Memory B cell (primary cell): ENCODE measurements at places on chromosomes 13 and 19.

- DNase-seq = no peak
These were observed 2.2 kb upstream of the ARHGEF18 start for GRCh38 chr19:7346488-7346971.

DNA sequence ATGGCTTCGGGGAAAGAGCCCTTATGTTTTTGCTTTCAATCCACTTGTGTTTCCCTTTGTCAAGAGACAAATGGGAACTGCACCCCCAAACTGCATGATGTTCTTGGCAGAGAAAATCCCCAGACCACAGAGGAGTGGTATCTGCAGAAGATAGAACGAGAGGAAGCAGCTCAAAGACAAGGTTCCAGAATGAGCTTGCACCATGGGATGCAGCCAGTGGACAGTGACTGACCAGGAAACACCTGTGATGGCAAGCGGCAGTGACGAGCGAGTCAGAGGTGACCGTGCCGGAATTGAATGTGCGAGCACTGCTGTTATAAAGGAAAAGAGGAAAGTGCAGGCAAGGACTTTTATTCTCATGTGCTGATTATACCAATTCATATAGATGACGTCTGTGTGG lies 46.3 kb downstream of the IRS2 start:
- no peak for DNase-seq

DNA sequence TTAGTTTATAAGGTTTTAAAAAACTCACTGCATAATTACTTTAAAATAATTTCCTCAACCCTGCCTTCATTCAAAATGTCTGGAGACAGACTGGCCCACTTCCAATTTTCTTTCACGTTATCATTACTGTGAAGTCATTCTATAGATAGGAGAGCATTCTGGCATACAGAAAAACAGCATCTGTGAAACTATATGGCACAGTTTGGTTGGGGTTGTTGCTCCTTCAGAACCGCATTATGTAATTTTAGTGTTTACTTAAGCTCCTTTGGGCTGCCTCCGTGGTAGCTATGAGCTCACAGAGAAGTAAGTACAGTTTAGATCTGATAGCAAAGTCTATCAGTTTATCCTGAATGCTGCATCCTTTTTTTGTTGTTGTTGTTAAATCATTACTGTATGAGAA lies 104.3 kb downstream of the KCNRG start:
- no peak for DNase-seq

- DNase-seq = no peak
These were observed 15.2 kb upstream of the ZNF543 start for GRCh38 chr19:57305056-57305455.

DNA sequence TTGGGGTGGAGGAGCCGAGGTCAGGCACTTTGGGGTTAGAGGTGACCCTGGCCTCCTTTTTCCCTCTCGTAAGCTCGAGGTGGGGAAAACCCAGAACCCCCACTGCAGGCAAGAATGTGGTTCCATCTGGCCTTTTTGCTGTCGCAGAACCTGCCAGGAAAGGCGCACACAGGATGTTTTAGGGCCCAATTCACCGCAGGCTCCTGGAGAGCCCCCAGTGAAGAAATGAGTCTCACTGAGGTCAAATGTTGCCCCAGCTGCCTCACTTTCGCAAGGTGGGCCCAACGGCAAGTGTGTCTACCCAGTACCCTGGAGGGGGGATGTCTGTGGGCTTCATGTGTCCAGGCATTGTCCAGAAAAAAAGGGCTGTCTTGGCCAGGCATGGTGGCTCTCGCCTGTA lies 61.8 kb downstream of the PEX11G start:
- DNase-seq = no peak

DNA sequence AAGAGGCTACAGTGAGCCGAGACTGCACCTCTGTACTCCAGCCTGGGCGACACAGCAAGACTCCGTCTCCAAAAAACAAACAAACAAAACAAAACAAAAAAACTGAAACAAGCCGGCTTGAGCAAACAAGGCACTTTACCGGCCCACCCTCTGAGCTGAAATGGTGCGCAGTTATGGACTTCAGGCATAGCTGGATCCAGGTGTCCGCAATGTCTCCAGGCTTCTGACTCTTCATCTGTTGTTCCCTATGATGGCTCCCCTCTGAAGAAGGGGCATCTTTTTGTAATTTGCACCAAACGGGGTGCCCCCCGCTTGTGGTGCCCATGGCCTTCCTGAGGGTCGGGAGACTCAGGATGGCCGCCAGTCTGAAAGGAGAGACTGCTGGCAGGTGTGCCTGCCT lies 6.2 kb downstream of the C2CD4C start:
- DNase-seq = no peak

GRCh38 chr13:32135655-32136054 lies 104.1 kb downstream of the FRY start:
- no peak for DNase-seq

DNA sequence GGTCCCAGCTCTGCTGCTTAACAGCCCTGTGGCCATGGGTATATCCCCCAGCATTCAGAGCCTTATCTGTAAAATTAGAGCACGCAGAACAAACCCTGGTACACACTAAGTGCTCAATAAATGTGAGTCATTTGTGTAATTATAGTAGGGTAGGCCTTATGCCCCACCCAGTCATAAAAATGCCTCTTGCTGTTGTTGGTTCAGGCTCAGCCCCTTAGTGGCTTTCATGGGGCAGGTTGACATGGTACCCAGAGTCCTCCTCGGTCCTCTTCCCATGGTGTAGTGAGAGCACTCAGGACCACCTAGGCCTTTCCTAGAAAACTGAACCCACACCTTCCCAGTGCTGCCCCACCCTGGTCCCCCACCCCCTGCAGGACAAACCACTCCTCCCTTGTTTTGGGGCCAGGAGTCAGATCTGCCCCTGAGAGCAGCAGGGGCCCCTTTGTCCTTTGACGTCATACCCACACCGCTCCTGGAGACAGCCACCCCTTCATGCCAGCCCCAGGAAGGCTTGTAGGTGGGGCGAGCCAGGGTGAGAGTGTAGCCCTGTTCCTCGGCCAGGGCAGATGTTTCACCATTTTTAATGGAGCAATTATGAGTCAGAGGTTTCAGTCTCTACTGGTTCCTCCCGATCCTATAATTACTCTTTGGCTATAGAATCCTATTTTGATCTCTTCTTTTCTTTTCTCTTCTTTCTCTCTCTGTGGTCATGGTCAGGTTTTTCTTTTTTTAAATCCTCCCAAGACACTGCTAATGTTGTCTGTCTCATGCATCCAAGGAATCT lies 36.8 kb downstream of the ACTN4 start:
- no peak for DNase-seq

DNA sequence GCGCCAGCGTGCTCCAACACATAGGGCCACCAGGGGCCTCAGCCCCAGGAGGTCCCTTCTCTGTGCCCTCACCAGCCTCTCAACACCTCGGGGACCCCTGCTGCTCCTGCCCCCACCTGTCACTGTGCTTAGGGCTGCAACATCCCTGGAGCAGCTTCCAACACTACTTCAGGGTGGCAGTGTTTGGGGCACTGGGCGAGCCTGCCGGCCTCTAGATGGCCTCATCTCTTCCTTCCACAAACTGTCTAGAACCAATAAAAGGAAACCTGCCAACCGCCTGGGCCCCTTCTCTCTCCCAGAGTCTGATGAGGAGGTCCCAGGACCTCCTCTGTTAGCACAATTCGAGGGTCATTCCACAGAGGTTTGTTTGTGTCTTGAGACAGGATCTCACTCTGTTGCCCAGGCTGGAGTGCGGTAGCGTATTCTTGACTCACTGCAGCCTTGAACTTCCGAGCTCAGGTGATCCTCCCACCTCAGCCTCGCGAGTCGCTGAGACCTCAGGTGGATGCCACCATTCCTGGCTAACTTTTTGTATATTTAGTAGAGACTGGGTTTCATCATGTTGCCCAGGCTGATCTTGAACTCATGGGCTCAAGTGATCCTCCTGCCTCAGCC lies 10.1 kb upstream of the SHD start:
- DNase-seq = no peak

- no peak for DNase-seq
These were observed 954 bp upstream of the STK24 start for GRCh38 chr13:98577836-98578285.

DNA sequence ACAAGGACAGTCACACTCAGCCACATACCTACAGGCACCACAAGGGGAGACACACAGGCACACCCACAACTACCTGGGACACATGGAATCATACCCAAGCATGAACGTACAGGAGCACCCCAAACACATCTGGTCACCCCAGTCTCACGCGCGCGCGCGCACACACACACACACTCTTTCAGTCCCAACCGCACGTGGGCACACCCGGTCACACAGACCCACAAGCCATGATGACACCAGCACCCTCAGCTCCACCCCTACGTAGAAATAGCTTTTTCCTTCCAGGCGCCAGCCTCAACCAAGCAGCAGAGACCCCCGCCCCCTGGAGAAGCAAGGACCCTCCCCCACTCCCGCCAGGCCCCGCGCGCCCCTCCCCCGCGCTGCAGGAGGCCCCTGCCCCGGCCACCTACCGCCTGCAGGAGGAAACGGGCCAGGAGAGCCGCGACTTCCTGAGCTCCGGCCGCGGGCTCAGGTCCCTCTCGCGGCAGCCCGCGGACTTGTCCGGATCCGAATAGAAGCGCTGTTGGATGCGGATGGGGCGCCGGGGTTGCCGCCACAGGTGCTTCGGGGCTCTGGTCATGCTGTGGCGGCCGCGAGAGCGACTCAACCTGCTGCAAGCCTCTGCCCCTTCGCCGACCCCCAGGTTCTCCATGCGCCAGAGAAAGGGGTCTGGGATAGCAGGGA lies 6.4 kb upstream of the PDE4C start:
- DNase-seq = no peak

DNA sequence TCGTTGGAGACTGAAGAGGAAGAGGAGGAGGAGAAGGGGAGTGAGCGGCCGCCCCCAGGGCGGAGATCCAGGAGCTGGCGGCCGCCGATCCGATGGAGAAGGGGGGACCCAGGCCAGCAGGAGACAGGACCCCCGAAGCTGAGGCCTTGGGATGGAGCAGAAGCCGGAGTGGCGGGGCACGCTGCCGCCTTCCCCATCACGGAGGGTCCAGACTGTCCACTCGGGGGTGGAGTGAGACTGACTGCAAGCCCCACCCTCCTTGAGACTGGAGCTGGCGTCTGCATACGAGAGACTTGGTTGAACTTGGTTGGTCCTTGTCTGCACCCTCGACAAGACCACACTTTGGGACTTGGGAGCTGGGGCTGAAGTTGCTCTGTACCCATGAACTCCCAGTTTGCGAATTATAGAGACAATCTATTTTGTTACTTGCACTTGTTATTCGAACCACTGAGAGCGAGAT lies 1.8 kb downstream of the GADD45B start:
- no peak for DNase-seq

- no peak for DNase-seq
These were observed 16.4 kb downstream of the CARM1 start for GRCh38 chr19:10887616-10888367.

DNA sequence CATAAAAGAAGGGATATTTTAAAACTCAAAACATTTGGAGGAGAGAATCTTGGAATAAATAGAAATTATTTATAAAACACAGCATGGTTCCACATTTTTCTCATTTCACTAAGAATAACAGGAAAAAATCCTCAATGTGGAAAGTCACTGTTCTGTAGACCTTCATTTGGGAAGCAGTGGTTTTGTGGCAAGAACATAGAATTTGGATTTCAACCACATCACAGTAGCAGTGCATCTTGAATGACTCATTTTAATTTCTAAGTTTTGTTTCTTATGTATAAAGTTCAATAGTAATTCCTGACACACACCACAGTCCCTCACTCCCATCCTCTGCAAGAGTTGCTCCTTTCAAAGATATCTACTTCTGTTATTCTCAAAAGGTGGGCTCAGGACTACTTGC lies 264.0 kb downstream of the ENOX1 start:
- DNase-seq = no peak

GRCh38 chr19:55094456-55095259 lies 19.0 kb downstream of the EPS8L1 start:
- no peak for DNase-seq

DNA sequence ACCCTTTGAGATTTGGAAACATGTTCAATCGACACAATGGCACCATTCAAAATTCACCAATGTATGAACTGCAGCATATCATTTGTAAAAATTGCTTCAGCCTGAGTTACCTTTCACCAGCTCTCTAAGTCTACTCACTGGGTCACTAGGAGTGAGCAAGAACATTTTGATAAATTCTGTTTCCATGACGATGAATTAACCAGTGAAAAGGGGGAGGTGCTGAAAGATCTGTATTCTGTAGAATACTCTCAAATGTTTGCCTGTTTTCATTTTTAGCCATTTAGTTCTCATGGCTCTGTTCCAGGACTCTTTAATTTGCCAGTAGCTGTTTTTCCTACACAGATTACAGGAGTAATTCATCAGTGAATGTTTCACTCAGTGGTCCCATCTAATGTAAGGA lies 883.4 kb downstream of the DIAPH3 start:
- no peak for DNase-seq

DNA sequence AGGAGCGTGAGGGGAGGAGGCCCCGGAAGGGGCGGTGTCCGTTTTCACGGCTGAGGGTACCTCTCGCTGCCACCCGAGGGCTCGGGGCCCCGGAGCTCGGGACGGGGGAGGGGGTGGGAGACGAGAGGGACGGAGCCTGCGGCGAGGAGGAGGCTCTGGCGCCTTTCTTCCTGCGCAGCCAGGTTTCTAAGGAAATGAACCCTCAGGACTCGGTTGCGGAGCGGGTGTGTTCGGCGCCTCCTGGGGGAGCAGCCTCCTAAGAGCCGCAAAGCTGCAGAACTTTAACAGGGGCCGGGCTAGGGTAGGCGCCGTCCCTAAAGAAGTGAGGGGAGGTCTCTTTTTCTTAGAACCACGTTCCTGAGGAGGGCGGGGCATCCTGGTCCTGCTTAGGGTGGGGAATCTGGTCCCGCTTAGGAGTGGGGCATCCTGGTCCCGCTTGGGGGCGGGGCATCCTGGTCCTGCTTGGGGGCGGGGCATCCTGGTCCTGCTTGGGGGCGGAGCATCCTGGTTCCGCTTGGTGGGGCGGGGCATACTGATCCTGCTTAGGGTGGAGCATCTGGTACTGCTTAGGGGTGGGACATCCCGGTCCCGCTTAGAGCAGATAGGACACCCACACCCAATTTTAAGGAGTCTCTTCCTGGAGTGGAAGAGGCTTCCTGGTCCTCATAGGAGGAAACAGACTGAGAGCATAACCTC lies 6.2 kb downstream of the SYT5 start:
- DNase-seq = no peak

- no peak for DNase-seq
These were observed 161.6 kb downstream of the ZIC5 start for GRCh38 chr13:99809926-99810325.

DNA sequence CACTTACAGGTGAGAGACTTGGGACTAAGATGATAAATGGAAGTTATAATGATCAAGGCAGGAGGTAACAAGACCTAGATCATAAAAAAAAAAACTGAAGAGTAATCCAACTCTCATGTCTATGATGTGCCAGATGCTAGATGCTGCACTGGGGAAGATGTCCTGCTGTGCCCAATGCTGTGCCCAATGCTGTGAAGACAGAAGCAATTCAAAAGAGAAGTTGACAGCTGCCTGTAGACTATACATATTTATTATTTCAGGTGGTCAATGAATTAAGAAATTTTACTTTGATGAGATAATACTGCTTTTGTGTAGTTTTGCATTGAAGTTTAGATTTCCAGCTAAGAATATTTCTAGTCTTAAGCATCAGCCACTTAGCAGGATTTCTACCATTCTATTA lies 21.5 kb downstream of the VWA8 start:
- DNase-seq = no peak
